NCI-H2081 (cell line): ENCODE measurements at places on chromosomes 11 and 22.

GRCh38 chr11:85758026-85758425, 52.9 kb downstream of the SYTL2 start:
- no peak for DNase-seq

DNA sequence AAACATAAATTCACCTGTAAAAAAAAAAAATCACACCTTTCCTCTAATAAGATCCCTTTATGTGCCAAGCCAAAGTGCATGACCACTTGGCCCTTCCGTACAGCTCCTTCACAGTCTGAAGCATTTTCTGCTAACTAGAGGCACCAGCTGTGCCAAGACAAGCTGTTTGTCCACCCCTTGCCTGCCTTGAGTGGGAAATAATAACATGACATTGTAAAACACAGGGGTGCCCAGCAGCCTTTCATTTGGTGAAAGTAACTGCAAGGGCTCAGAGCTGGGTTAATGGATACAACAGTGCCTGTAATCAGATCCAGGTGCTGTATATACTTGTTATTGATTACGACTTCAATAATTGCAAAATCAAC, 59.2 kb downstream of the DDIAS start:
- peak; percentile 33 for DNase-seq

DNA sequence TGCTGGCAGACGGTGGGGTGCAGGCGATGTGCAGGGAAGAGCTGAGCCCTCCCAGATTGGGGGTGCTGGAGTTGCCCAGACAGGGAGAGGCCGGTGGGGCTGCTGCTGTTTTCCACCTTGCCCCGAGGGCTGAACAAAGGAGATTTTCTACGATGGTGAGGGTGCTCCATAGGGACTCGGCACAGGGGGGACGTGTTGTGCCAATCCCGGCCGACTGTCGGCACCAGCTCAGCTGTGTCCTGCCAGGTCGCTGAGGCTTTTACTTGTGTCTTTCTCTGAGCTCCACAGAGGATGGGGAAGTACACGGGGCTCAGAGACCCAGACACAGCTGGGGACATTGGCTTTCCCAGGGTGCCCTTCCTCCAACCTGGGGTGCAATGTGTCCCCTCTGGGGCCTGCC, 816.8 kb downstream of the BRD1 start:
- no peak for DNase-seq

GRCh38 chr11:9573775-9574621, 528 bp downstream of the WEE1 start:
- no peak for DNase-seq

GRCh38 chr11:99742501-99742900, 721.8 kb downstream of the CNTN5 start:
- no peak for DNase-seq

DNA sequence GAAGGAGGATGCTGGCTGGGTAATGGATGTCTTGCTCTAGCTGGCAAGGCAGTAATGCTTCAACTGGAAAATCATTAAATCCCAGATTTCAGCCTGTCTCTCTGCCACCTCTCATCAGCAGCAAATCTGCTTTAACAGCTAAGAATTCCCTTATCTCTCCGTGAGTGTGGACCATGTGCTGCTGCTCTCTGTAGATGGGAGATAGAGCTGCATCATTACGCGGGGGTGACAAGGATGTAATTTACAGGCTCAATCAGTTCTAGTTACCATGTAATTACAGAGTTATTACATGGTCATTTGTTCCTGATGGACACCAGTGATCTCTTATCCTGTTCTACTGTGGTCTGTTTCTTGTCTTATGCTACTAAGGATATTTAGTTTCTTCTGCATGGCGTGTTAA, 665.4 kb downstream of the NTM start:
- no peak for DNase-seq

GRCh38 chr11:35236667-35237003, 97.7 kb downstream of the CD44 start:
- no peak for DNase-seq

GRCh38 chr11:27420217-27420616, 52.4 kb downstream of the LGR4 start:
- no peak for DNase-seq

DNA sequence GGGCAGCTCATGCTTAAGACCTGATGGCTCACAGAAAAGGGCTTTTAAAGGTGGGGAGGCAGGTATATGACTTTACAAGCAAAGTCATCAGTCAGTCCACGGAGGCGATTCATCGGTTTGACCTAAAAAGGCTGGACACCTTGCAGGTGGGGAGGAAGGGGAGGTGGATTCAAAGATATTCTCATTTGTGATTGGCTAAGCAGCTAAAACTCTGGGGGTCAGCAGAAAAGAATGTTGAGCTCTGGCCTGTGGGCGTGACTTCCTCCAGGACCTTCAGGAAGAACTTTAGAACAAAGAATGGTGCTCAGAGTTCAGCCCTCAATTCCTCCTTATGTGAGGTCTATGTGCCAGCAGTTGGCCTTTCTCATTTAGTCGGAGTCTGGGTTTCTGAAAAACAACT, 78.3 kb upstream of the LMO1 start:
- DNase-seq = no peak
